ENCODE measurements at places on chromosomes 3 and 15.

- no peak for DNase-seq
Measured at GRCh38 chr3:33789183-33789954, 9.1 kb upstream of the PDCD6IP start.

- no peak for DNase-seq
Measured at GRCh38 chr15:28094732-28095521, 4.2 kb downstream of the OCA2 start.

DNA sequence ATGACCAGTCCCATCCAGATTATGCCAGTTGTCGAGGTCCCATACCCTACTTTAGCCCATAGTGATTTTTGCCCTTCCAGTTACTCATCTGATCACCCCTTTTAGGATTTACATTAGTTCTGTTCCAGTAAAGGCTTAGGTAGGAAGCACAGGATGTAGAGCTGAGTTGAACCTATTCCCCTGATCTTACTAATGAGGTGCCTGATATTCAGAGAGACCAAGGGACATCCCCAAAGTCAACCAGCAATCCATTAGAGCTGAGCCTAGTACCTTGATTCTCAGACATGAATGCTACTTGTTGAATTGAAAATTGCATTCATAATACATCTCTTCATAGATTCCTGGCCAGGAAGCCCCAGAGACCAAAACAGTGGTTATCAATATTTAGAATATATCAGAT, 24.7 kb downstream of the CTDSPL start:
- no peak for DNase-seq

DNA sequence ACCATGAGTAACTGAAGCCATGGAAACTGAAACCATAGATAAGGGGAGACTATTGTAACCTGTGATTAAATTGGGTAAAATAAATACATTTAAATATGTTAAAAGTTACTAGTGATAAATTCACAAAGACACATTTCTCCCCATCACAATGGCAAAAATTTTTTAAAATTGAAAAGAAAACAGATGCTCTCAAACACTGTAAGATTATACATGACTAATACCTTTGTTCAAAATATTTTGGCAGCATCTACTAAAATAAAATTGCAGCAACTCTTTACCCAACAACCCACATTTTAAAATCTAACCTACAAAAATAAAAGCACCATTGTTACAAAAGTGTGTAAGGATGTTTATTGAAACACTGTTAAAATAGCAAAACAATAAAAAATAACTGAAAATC, 93.3 kb downstream of the CLASP2 start:
- no peak for DNase-seq

DNA sequence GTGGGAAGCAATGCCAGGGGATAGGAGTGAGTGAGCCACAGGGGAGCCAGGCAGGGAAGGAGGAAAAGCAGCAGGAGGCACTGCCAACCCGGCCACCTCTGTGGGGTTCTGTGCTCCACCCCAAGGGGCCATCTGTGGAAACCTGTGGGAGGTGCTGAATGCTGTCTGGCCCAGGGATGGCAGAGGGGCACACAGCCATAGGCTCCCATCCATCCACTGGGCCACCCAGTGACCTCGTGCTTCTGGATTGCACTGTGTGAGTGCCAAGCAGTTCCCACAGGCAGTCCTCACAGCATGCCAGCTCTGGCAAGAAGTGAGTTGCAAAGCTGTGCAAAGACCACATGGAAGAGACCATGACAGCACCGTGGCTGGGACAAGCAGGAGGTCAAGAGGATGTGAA, 27.5 kb downstream of the DNAJB8 start:
- DNase-seq, result no peak
